Kidney glomerular epithelial cell (primary cell): ENCODE measurements at places on chromosomes 2 and 18.

GRCh38 chr2:177783835-177784744, 288.5 kb downstream of the PDE11A start:
- peak; percentile 18 for DNase-seq

GRCh38 chr2:39541011-39541930, 104.2 kb upstream of the MAP4K3 start:
- DNase-seq: no peak

- no peak for DNase-seq
Measured at GRCh38 chr2:128685841-128686496, 367.3 kb upstream of the HS6ST1 start.

- DNase-seq: no peak
Measured at GRCh38 chr2:219271021-219271420, 8.1 kb upstream of the DNAJB2 start.

GRCh38 chr2:10053351-10053750, 10.0 kb downstream of the KLF11 start:
- DNase-seq: no peak

DNA sequence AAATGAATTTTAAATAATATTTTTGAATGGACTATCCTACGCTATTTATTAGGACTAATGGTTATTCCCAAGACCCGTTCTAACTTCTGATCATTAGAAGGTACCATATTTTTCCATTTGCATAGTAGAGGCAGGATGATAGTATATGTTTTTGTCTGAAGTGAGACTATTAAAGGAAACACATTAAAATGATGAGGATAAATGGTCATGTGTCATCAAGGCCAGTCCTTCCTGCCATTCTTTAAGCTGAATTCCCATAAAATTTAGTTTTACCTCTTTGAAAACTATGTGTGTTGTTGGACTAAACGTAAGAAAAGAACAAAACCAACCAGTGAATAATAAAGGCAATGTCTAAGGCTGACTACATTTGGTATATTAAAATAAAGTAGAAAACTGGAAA, 121.8 kb downstream of the SLC8A1 start:
- no peak for DNase-seq

GRCh38 chr2:172169611-172170010, 66.9 kb upstream of the DLX2 start:
- DNase-seq: no peak

- DNase-seq: no peak
Measured at GRCh38 chr2:2913601-2914120, 464.0 kb downstream of the EIPR1 start.
